ENCODE measurements at places on chromosomes 6 and 20.

DNA sequence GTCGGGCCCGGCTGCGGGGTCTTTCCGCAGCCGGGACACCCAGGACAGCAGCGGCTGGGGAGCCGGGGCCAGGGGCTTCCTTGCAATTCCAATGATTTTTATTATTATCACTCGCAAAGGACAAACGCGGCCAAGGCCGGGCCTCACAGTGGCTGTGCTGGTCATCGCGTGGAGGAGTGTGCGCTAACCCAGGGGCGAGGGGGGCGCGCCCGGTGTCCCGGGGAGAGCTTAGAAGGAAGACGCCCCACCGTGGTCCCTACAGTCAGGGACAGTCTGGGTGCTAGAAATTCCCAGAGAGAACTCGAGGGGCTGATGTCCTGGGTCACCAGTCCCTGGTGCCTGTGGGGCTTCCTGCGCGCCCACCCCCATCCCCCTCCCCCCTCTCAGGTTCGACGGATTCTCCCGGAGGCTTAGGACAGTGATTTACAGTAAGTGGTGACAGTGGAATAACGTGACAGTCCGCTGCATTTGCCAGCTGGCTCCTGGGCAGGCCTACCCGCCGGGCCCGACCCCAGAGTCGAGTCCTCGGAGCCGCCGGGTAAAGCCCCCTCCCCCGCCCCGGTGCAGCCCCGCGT lies 9.5 kb downstream of the FOXC1 start:
- DNase-seq: no peak

- no peak for DNase-seq
These were observed 172.9 kb upstream of the CDYL start for GRCh38 chr6:4603291-4603690.

- no peak for DNase-seq
These were observed 693.2 kb upstream of the GJE1 start for GRCh38 chr6:141439513-141439912.

DNA sequence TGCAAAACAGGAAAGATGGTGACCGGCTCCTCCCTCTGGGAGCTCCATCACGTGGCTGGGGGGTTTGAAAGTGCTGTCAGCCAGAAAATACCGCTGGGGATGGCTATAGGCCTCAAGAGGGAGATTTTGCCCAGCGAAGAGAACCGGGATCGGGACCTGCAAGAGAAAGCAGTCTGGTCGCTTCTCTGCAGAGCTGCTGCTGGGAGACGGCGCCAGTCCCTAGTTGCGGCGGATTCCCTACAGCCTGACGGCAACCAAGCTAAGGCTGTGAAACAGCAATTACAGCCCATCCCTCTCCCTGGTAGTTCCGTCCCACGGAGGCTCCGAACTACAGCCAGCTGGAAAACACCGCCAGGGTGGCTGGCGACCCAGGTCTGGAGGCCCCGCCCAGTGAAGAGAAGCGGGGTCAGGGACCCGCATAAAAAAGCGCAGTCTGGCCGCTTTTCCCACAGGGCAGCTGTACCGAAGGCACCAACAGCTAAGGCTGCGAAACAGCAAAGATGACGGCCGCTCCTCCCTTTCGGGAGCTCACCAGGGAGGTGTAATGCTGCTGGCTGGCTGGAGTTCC lies 238.1 kb upstream of the IRAK1BP1 start:
- DNase-seq: no peak

- DNase-seq: peak; percentile 77
These were observed 2.2 kb downstream of the BRD2 start for GRCh38 chr6:32970413-32971241.

DNA sequence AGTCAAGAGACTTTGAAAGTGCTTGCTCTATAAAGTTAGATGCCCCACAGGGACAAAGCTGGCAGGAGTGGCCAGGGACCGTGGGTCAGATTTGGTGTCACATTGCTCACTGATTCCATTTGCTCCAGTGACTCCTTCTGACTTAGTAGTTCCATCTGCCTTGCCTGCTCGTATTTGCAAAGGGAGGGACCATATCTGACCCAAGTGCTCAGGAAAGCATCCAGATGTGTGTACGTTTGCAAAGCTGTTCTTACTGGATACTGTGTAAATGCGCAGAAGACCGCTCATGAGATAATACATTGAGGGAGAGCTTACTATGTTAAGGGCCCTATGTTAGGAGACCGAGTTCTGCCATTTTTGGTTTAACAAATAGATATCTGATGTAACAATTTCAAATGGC lies 21.2 kb upstream of the CCN6 start:
- DNase-seq: no peak

DNA sequence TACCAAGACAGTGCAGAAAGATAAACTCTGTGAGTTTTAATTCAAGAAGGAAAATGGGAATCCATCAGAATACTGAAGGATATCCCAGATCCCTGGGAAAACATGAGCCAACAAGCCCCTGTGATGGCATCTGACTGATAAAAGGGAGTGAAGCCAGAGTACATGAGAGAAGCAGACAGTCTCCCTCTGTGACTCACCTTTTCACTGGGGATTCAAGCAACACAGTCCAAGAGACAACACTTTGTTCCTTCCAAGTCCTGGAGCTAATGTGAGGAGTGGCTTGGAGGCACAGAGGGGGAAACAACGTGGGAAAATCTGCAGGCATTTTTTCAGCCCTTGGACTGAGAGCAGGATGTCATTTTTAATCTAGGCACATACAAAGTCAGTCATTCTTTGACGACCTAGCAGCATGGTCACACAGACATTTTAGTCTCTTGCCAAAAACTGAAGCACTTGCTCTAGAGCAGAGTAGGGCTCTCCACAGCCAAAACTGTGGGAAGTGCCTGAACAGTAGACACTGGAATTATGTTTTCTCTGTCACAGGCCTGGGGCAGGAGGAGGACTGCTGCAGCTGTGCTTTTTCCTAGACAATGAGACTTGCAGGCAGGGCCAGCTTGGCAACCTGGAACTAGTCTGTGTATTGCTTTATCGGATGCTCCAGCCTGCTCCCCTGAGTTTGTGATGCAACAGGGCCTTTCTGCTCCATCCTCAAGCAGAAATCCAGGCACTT lies 465.0 kb upstream of the GJE1 start:
- DNase-seq: no peak

DNA sequence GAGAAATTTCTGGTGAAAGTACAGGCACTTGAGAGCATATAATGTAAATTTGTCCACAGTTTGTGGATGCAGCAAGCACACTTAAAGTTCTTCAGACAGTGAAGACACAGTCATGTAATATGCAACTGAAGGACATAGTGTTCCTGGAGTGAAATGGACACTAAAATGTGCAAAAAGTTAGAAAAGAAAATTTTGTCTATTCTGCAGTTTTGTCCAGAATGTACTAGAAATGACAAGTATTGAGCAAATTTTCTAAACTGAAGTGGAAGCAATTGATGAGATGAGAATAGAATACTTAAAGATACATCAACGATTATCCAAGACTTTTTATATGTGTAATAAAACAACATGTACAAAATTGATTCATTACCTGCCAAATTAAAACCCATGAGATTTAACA lies 647.0 kb upstream of the IMPG1 start:
- DNase-seq: no peak

DNA sequence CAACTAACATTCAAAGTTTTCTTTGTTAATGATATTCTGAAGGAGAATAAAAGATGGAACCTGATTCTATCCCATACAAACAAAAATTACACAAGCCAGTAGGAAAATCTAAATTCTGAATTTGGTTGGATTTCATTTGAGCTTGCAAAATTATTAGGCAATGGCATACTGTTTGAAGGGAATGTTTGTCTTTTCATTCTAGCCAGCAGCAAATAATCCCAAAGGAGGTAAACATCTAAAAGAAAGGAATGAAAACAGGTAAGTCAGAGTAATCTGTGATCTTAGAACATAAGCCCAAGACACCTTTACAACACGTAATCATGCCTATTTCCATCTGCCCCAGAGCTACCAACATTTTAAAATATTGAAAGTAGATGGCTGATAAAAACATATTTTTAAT lies 482.1 kb upstream of the CITED2 start:
- no peak for DNase-seq

DNA sequence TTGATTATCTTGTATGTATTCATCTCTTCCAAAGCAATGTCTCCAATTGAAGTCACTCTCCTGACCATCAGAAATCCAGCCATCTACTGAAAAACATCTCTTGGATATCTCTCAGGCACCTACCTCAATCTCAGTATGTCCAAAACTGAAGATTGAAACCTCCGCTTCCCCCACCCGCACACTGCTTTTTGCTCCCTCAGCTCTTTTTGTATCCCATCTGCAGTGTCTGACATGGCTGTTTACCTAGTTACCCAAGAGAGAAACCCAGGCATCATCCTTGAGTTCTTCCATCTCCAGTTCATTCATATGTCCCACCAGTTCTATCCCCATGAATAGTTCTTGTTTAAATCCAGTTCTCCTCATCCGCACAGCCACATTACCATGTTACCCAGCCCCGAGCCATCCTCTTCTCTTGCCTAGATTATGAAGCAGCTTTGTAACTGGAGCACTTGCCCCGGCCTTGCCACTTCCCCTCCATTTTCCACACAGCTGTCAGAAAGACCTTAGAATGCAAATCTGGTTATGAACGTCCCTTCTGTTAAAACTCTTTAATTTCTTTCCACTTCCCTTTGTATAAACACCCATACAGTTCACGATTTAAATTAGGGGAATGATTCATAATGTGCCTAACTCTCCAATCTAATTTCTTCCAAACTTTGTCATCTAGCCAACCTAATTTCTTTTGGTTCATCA lies 40.5 kb upstream of the GCLC start:
- no peak for DNase-seq

GRCh38 chr6:70669133-70669532 lies 1.4 kb downstream of the SMAP1 start:
- no peak for DNase-seq
